GM23338 (cell line): ENCODE measurements at places on chromosomes 11 and 22. TPM values are rescaled to one million over a fixed set of nuclear protein-coding genes. Genes with fewer than 3 reads are reported as not detected.

TMEM109 gene
- 12.1 and 17.7 TPM in 2 replicates for total RNA-seq

DNA sequence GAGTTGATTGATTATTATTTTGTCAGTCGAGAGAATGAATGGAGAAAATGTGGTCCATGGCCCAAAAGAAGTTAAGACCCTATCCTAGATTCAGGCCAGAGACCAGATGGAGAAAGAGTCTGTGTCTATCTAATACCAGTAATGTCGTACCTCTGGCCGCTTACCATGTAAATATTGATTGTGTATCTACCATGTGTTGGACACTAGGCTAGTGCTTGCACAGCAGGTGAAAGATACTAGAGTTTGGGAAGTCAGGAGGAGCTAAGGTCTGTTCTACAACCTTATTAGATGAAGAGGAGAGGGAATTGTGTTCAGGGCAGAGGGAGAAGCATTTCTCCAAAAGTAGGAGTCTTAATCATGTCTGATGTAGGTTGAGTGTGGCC is 31.8 kb downstream of the PIK3IP1 start:
- no peak for DNase-seq

GRCh38 chr11:131924001-131924400 is 553.6 kb downstream of the NTM start:
- no peak for DNase-seq

GRCh38 chr11:46422588-46422987 is 31.0 kb upstream of the CHRM4 start:
- DNase-seq: no peak
